Activated CD4-positive, alpha-beta memory T cell treated with anti-CD3 and anti-CD28 coated beads for 36 hours (primary cell): ENCODE measurements at places on chromosomes 4 and X.

DNA sequence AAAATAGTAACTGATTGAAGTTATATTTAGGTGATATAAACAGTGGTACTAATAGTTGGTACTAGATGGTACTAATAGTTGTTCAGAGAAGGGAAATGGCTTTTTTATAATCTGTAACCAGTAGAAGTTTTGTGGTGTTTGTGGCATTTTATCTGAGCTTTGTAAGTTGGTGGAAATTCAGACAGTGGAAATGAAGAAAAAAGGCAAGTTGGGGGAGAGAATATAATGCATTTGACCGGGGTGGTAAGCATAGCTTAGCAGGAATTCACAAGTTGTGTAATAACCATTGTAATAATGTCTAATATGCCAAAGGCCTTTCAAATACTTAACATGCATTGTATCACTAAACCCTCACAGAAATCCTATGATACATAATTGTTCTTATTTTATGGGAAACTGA lies 36.3 kb downstream of the DTHD1 start:
- DNase-seq: no peak

- peak; percentile 37 for DNase-seq
Measured at GRCh38 chr4:46844325-46844917, 64.6 kb downstream of the COX7B2 start.

DNA sequence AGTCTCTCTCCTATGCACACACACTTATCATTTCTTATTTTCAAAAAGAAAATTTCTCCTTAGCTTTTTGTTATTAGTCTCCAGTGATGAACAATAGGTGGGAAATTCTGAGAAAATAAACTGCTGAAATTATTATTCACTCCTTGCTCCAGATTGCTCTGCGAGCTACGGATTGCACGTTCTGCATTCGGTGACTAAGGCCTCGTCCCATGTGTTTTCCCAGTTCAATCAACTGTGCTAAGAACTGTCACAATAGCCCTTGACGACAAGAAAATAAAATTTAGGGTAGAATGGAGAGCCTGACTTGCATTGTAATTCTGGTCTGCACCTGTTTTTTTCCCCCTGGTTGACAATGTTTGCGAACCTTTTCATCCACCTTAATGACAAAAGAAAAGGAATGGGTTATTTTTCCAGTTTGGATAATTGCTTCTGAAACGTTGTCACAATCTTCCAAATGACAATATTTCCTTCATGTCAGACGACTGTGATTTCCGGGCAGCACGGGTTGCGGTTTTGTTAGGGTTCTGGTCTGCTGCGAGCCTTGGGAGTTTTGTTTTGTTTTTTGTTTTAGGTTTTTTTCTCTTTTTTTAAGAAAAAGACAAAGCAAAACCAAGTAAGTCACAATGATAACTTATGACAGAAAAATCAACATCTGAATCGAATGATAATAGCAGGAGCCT lies 124.5 kb upstream of the NOCT start:
- no peak for DNase-seq

DNA sequence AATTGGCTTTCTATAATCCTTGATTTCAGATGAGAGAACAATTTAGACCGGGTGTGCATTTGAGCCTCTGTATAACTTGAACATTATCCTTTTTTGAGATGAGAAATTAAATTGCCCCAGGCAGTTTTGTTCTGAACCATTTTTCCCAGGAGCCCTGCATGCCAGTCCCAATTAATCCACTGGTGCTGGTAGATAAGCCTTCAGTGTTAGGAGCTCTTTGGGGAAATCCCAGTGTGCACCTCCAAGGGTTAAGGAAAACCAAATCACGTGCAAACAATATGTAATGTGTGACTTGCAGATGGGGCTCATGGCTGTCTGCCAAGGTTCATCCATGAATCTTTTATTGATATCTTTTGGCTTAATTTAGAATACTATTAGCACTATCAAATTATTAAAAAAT lies 43.2 kb downstream of the KIT start:
- no peak for DNase-seq

DNA sequence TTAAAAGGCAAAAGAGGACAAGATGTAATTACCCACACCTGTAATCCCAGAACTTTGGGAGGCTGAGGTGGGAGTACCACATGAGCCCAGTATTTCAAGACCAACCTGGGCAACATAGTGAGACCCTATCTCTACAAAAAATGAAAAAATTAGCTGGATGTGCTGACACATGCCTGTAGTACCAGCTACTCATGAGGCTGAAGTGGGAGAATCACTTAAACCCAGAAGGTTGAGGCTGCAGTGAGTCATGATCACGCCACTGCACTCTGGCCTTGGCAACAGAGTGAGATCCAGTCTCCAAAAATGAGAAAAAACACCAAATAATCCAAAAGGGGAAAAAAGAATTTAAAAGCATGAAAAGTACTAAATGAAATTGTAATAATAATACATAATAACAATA lies 30.8 kb downstream of the NR0B1 start:
- DNase-seq: no peak

DNA sequence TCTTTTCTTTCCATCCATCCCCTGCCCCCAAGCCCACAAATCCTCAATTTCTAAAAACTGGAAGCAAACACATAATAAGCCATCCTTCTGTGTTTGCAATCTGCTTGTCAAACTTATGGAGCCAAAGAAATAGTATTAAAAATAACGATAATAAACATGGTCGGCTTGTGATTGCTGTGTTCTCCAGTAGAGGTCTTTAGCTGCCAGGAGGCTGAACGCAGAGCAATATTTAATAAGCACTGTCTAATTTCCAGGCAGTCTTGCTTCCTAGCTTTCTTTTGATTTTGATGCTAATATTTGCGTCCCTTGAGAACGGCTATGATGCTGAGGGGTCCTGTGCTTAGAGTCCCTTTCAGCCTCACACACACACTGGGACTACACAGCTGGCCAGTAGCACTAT lies 3.2 kb upstream of the HELT start:
- DNase-seq: no peak

- DNase-seq: no peak
Measured at GRCh38 chrX:69028006-69028760, 137.1 kb downstream of the PJA1 start.

GRCh38 chr4:80008351-80008750 lies 64.7 kb downstream of the ANTXR2 start:
- DNase-seq: peak; percentile 43

GRCh38 chrX:149916745-149917392 lies 12.5 kb upstream of the HSFX4 start:
- DNase-seq: peak; percentile 29

GRCh38 chr4:100113732-100114131 lies 76.5 kb downstream of the DDIT4L start:
- no peak for DNase-seq

- DNase-seq: no peak
Measured at GRCh38 chr4:149277705-149278104, 537.9 kb downstream of the IQCM start.

DNA sequence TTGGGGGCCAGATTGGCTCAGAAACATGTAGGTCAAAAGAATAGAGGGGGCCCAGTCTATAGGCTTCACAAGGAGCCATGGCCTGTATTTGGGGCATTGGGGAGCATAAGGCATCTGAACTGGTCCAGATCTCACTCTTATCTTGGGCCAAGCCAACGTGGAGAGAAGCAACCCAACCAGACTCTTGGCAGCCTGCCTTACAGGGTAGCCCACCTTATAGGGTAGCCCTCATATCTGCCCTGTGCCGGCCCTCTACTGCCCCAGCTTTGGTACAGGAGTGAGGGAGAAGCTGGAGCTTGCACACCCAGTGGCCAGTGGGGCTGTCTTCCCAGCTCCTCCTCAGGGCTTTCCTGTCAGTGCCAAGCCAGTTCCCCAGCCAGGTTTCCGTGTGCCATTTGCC lies 142.2 kb downstream of the AMMECR1 start:
- DNase-seq: no peak
